Left ventricle myocardium inferior (tissue), 1 donor: ENCODE measurements at places on chromosomes 7 and 10. TPM values are rescaled to one million over a fixed set of nuclear protein-coding genes. Genes with fewer than 3 reads are reported as not detected.

DNA sequence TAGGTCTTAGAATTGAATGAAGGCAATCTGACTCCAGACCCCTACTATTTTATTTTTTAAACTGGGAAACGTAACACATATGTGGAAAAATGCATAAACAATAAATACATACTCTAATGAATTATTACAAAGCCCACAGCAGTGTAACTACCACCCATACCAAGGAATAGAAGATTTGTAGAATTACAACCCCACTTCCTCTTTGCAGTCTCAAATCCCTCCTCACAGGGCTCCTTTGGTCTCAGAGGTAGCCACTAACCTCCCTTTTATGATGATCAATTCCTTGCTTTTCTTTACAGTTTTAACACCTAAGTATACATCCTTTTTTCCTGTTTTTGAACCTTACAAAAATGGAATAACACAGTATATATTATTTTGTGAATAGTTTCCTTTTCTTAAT is 6.7 kb upstream of the CCDC126 start:
- DNase-seq: no peak
- peaks cover 9% of the 10 kb centered on the region for H3K27me3 ChIP-seq
- H3K36me3 ChIP-seq: no peaks in the 10 kb centered on the region
- H3K4me1 ChIP-seq: no peaks in the 10 kb centered on the region

GRCh38 chr10:88651101-88651551 is 13.1 kb upstream of the LIPF start:
- peaks cover 5% of the 10 kb centered on the region for H3K27me3 ChIP-seq
- H3K4me1 ChIP-seq: no peaks in the 10 kb centered on the region
- no peak overlapping the region for H3K4me3 ChIP-seq
- no peak for DNase-seq
- no peak overlapping the region for H3K27ac ChIP-seq

GRCh38 chr7:118152654-118153053 is 31.3 kb upstream of the LSM8 start:
- H3K27ac ChIP-seq: no peak overlapping the region
- H3K27me3 ChIP-seq: peaks cover 8% of the 10 kb centered on the region
- peaks cover 5% of the 10 kb centered on the region for H3K4me1 ChIP-seq
- no peaks in the 10 kb centered on the region for H3K36me3 ChIP-seq
- no peak for DNase-seq
- H3K4me3 ChIP-seq: no peak overlapping the region

GRCh38 chr7:158284617-158285382 is 302.8 kb downstream of the PTPRN2 start:
- no peaks in the 10 kb centered on the region for H3K4me1 ChIP-seq
- H3K4me3 ChIP-seq: no peak overlapping the region
- DNase-seq: no peak
- H3K27me3 ChIP-seq: peaks cover 14% of the 10 kb centered on the region

DNA sequence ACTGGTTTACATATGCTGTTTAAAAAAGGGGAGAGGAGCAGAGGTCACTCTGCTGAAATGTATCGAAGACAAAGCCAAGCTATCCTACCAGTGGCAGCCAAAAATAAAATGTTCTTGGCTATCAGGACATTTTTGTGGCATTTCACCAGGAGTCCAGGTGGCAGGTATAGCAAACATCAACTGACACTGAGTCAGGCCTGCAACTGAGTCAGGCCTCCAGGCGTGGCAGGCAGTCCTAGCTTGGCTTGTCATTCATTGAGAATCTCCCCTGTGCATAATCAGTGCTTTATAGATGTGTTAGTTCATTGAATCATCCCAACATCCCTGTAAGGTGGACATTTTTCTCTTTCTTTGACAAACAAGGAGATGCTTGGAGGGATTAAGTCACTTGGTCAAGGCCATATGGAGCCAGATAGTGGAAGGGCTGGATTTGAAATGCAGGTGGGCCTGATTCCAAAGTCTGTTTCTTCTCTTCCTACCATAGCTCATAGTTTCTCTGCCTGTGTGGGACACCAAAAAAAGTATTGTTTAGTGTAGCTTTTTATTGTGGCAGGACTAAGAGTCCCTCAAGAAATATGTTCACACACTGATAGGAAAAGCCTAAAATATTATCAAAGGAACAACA is 4.3 kb downstream of the DYNC1I1 start:
- no peak overlapping the region for H3K27ac ChIP-seq
- peaks cover 9% of the 10 kb centered on the region for H3K27me3 ChIP-seq
- no peaks in the 10 kb centered on the region for H3K36me3 ChIP-seq
- H3K4me1 ChIP-seq: peaks cover 47% of the 10 kb centered on the region
- no peak for DNase-seq
- no peak overlapping the region for H3K4me3 ChIP-seq

- peaks cover 18% of the 10 kb centered on the region for H3K4me1 ChIP-seq
- DNase-seq: no peak
- H3K27ac ChIP-seq: no peak overlapping the region
- no peaks in the 10 kb centered on the region for H3K36me3 ChIP-seq
Measured at GRCh38 chr7:80922253-80923049, 3.6 kb upstream of the SEMA3C start.

DNA sequence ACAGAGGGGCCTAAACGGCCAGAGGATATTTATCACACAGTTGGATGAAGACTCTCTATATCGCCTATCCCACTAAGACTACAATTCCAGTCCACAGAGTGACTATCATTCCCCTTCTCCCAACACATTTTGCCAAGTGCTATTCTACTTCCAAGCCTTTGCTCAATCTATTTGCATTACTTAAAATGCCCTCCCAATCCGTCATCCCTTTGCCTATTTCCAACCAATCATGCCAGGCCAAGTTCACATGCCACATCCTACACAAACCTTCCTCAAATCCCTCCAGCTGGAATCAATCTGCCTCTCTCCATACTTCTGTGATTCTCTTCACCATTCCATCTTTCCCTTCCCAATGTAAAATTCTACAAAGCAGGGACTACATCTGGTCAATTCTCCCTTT is 38.2 kb downstream of the SMURF1 start:
- peaks cover 48% of the 10 kb centered on the region for H3K4me1 ChIP-seq
- no peaks in the 10 kb centered on the region for H3K27me3 ChIP-seq
- no peak overlapping the region for H3K4me3 ChIP-seq
- no peak for DNase-seq
- H3K27ac ChIP-seq: no peak overlapping the region
- H3K36me3 ChIP-seq: no peaks in the 10 kb centered on the region

The ATP5F1C gene
- total RNA-seq: 743 TPM

The DKK1 gene
- not detected for total RNA-seq
